ENCODE measurements at places on chromosomes 1 and 21. TPM values are rescaled to one million over a fixed set of nuclear protein-coding genes. Genes with fewer than 3 reads are reported as not detected.

GRCh38 chr21:45800339-45801080 lies 157.0 kb downstream of the PCBP3 start:
- no peaks in the 10 kb centered on the region for H3K36me3 ChIP-seq
- no peak for DNase-seq
- no peaks in the 10 kb centered on the region for H3K27me3 ChIP-seq
- no peaks in the 10 kb centered on the region for H3K4me1 ChIP-seq
- no peak overlapping the region for H3K4me3 ChIP-seq

DNA sequence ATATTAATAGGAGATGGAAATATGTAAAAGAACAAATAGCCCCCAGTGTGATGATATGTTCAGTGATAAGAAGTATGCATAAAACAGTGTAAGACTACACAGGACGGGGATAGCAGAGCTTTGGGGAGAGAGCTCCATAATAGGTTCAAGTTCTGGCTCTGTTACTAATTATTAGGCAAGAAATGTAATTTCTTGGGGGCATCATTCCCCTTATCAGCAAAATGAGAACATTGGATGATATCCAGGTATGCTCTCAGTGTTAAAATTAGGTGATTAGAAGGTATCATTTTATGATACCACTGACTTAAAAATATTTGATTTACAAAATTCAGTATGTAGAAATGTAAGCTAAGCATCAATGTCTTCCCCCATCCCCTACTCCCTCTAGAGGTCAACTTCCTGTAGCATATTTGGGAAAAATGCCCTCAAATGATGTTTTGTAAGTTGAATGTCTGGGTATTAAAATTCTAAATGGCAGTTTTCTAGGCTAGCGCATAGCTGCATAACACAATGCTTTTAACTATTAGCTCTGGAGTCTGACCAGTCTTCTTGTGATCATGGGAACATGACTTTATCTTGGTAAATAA lies 585.7 kb upstream of the CAMK1G start:
- H3K27me3 ChIP-seq, result no peaks in the 10 kb centered on the region
- no peak for DNase-seq
- no peaks in the 10 kb centered on the region for H3K4me1 ChIP-seq
- H3K27ac ChIP-seq, result no peak overlapping the region
- peaks cover 6% of the 10 kb centered on the region for H3K36me3 ChIP-seq

- H3K4me1 ChIP-seq, result no peaks in the 10 kb centered on the region
- H3K27ac ChIP-seq, result no peak overlapping the region
- H3K4me3 ChIP-seq, result no peak overlapping the region
- H3K36me3 ChIP-seq, result no peaks in the 10 kb centered on the region
These were observed 78.6 kb downstream of the KCNN3 start for GRCh38 chr1:154791292-154792166.

GRCh38 chr1:57222307-57222706 lies 201.6 kb downstream of the DAB1 start:
- no peak overlapping the region for H3K4me3 ChIP-seq
- H3K27ac ChIP-seq, result no peak overlapping the region
- H3K4me1 ChIP-seq, result peaks cover 4% of the 10 kb centered on the region
- DNase-seq, result no peak
- no peaks in the 10 kb centered on the region for H3K36me3 ChIP-seq
- no peaks in the 10 kb centered on the region for H3K27me3 ChIP-seq

DNA sequence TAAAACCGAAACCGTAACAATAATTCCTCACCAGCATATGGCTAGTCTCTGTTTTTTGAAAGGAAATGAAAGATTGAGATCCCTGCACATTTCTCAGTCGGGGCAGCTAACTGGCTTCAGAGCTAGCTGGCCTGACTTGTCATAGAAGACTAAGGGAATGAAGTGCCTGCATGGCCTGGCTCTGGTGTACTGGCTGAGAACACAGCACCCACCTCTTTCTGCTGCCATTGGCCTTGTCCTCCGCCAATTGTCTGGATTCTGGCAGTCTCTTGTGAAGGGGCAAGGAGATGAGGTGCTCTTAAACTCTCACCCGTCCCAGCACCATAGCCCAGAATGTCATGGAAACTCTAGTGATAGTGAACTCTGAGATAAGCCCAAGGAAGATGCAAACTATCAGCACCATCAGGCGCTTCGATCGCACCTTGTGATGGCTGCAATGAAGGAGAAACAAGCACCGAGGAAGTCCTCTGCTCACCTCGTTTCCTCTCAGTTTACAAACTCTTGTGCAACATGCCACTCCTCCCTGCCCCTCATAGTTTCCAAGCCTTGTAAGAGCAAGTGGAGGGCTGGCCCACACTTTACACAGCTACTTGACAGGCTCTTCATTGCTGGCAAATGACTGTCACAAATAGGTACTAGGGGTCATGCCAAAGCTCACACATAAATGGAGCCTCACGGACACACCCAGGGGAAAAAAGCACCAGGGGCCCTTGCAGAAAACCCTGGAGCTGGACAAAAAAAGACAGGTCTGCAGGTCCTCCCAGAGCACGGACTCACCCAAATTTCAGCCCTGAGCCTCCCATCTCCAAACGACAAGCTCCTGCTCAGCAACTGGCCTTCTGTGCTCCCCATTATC lies 16.4 kb downstream of the INPP5B start:
- H3K27me3 ChIP-seq, result no peaks in the 10 kb centered on the region
- peak overlapping the region; percentile 88 for H3K4me3 ChIP-seq
- H3K27ac ChIP-seq, result no peak overlapping the region
- no peak for DNase-seq

DNA sequence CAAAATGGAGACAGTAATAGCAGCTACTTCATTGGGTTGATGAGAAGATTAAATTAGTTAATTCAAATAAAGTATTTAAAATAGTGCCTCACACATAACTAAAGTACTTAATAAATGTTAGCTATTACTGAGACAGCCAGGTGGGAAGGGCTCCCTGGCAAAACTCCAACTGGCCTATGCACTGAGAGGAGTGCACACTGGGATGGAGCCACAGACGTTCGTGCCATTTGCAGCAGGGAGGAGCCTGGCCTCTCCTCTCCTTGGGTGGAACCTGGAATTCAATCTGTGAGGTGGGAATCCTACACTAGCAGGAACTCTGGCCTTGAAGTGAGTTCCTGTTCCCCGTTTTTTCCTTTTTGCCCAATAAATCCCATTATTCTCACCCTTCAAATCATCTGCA lies 28.1 kb downstream of the SLC5A9 start:
- H3K4me3 ChIP-seq, result no peak overlapping the region
- H3K27me3 ChIP-seq, result no peaks in the 10 kb centered on the region
- DNase-seq, result no peak
- no peaks in the 10 kb centered on the region for H3K36me3 ChIP-seq
- H3K27ac ChIP-seq, result no peak overlapping the region

UBL4B gene
- not detected for total RNA-seq

TRPM2 gene
- 0.11 TPM for total RNA-seq

COL9A2 gene
- 4.5 TPM for total RNA-seq

FOXO6 gene
- total RNA-seq, result 0.99 TPM

All from H9 (cell line).